ENCODE measurements at places on chromosomes 3 and 15.

DNA sequence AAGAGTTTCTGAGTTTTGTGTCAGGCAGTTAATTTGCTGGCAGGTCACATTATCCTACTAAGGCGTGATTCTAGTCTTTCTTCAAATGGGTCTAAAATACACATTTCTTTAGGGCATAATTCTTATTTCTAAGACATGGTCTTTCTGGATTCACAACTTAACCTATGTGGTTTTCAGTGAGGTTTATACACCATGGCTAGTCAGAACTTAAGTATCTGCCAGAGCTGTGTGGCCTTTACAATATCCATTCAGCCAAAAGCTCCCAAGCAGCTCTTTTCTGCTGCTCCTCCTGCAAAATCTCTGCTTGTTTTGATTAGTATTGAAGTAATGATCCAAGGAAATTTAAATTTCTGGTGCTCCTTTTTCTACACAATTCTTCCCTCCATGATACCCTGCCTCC lies 33.5 kb downstream of the SLC9C1 start:
- DNase-seq = no peak

DNA sequence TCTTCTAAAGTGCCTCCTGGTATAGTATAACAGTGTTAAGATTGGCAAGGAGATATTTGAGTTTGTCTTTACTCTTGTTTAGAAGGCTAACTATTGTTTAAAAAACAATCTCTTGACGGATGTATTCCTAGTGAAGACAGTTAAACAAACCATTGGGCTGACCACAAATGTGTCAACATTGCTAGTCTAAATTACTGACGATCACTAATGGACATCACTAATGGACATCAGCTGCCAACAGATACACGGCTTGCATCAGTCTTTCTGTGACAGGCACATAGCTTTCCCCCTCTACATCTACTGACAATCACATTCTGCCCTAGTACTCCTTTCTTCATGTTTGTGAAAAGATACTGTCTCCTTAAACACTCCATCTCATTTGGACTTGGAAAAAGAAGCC lies 57.1 kb upstream of the ETV5 start:
- DNase-seq = no peak

- no peak for DNase-seq
Observed at GRCh38 chr3:12465836-12466225, 18.4 kb upstream of the TSEN2 start.

DNA sequence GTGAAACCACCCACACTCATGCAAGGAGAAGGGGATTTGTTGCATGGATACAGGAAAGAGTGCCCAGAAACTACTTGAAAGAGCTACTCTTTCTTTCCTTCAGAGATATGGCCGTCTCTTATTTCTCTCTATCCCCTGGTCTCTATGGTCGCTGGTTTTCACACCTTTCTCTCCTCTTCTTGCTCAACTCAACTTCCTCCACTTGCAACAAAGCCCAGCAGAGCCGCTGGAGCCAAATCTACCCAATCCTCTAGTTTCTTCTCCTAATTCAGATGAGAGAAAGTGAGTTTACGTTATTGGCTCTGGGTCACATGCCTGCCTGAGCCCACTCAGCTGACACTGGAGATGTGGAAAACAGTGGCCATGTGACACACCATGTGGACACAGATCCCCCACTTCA lies 215.2 kb downstream of the OSBPL10 start:
- no peak for DNase-seq

GRCh38 chr3:151962352-151962751 lies 88.9 kb downstream of the SUCNR1 start:
- DNase-seq = no peak

GRCh38 chr3:55481744-55482495 lies 5.2 kb downstream of the WNT5A start:
- no peak for DNase-seq

DNA sequence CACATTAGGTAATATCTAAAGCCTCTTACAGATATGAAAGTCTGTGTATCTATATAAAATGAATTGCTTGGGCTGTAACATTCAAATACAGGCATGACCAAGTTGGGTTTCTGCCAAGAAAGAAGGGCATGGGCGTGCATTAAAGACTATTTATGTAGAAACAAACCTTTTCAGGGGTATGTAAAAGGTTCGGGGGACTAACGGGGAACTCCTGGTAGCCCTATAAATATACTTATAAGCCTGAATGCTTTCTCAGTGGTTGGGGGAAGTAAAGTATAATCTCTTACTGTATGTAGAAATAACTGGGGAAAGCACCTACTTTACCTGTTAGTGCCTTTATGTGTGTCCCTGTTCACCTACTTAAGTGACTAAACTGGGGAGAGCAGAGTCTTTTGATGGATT lies 154.5 kb upstream of the TBL1XR1 start:
- DNase-seq = no peak
